Suppressor macrophage treated with lipopolysaccharide for 4 hours (primary cell): ENCODE measurements at places on chromosomes 2 and 18.

DNA sequence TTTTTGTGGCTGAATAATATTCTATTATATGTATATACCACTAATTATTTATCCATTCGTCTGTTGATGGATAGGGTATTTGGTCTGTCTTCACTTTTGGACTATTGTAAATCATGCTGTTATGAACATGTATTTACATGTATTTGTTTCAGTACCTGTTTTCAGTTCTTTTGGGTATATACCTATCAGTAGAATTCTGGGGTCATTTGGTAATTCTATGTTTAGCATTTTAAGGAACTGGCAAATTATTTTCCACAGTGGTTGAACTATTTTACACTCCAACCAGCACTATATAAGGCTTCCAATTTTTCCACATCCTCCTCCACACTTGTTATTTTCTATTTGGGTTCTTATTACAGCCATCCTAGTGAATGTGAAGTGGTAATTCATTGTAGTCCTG is 12.4 kb upstream of the TANK start:
- DNase-seq, result no peak

DNA sequence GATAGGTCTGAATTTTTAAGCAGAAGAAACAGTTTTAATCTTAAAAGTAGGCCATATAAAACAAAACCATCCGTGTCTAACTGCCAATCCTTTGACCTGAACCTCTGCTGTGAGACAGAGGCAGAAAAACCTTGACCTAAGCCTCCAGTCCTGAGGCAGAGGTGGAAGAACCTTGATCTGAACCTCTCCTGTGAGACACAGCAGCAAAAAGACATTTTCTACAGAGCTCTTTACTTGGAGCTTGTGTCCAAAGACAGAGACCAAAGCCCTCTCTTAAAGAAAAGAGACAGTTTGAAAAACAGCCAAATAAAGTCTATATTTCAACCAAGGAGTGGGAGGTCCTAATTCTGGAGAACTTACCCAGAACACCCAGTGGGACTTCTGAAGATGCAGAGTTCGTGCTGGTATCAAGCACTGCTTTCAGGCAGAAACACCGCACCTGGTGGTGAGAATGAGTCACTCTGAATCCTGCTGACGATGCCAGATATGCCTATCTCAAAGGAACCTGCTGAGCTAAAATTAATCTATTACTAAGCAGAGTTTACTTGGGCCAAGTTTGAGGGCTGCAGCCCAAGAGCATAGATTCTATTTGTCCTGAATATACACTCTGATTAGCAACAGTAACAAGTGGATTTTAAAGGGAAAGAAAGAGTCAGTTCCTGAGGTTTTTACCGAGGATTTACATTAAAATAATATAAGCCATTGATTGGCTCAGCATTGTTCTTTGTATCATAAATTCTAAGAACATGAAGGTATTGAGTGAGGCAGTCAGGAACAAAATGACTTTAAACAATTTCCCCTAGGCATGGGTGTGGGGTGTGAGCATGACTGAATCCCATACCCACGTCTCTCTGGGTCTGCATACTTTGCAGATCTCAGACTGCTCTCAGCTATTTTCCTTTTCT is 806.4 kb downstream of the TRIB2 start:
- no peak for DNase-seq

- DNase-seq, result no peak
Observed at GRCh38 chr18:48580782-48581181, 42.0 kb downstream of the CTIF start.

- DNase-seq, result no peak
Observed at GRCh38 chr18:75335511-75335910, 92.0 kb downstream of the SMIM21 start.

- DNase-seq, result no peak
Observed at GRCh38 chr2:162839419-162839818, 852 bp upstream of the KCNH7 start.

- DNase-seq, result no peak
Observed at GRCh38 chr2:127177617-127178263, 42.4 kb downstream of the CYP27C1 start.

- no peak for DNase-seq
Observed at GRCh38 chr18:60202708-60203107, 169.9 kb downstream of the MC4R start.
